ACHN (cell line): ENCODE measurements at places on chromosomes 3 and 15.

GRCh38 chr3:52529376-52530333 is 4.0 kb downstream of the NT5DC2 start:
- no peak for DNase-seq

- DNase-seq = no peak
Observed at GRCh38 chr3:159832024-159832423, 156.6 kb upstream of the IL12A start.

DNA sequence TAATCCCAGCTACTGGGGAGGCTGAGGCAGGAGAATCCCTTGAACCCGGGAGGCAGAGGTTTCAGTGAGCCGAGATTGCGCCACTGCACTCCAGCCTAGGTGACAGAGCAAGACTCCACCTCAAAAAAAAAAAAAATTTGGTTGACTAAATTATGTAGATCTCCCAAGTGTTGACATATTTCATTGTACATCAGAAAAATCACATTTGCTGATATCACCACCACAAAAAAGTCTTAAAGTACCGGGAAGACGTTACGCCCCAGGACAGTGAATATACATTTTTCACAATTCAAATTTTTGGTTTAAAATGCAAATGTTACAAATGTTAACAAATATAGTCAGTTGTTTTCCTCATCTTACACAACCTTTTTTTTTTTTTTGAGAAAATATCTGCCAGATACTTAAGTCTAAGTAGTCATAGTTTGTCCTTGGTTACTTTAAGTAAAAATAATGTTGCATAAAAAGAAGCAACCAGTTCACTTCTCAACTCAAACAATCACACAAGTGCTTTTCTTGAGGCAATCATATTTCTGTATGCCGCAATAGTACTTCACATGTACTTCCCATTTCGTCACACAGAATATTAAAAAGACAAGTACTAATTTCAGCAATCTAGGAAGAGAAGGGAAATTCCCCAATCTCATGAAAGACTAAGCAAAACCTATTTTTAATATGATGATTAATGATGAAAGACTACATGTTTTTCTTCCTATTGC is 41.0 kb upstream of the TCF12 start:
- no peak for DNase-seq

DNA sequence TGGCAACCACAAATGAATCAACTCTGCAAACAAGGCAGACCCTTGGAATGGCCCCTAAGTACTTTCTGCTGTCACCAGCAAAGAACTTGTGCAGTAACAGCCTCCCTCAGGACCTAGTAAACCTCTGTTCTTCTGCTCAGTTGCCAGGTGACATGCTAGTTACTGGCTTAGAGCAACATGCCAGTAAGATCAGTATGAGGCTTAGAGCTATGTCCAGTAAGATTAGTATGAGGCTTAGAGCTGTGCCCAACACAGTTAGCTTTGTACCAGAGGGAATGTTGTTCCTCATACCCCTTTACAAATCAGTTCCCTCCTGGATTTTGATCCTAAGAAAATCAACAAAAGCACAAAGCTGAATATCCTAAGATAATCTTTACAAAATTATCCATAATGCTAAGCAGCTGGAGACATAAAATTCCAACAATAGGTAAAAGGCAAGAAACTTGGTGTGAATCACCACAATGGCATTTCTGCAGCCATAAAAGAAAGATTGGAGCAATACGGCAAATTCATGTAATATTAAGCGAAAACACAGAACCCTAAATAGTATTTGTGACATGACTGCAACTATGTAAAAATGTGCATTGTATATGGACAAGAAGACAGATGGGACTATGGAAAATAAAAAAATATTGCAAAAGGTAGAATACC is 107.3 kb upstream of the LPP start:
- DNase-seq = no peak
